ENCODE measurements at places on chromosomes 3 and 15. TPM values are rescaled to one million over a fixed set of nuclear protein-coding genes. Genes with fewer than 3 reads are reported as not detected.

- no peak for DNase-seq
These were observed 54.9 kb upstream of the SLC12A8 start for GRCh38 chr3:125267460-125267859.

DNA sequence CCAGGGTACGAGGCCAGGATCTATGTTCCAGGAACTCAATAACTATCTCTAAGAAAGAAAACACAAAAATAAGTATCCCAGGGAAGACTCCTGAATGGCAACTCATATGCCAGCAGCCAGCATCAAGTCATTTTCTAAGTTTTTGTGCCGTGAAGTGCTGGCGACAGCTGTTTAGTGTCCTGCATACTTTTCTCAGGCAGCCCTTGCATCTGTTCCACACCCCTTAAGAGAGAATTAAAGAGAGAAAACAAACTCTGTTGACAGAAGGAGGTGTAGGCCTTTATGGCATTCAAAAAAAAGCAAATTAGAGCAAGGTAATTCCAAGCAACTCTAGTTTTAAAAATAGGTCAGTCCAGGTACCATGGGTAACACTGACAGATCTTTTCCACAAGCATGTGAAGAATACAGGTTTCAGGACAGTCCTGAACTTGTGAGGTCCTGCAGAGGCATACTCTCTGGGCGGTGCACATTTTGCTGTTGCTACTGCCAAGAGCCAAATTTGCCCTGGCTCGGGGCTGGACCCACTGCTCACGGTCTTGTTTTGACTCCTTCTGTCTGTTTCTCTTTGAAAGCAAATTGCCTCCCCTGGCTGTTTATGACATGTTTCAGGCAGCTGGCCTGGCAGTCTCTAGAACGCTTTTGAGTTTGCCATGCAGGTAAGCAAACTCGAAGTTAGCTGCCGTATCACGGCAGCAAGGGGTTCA is 252.1 kb upstream of the ADAMTS9 start:
- peak; percentile 75 for DNase-seq

DNA sequence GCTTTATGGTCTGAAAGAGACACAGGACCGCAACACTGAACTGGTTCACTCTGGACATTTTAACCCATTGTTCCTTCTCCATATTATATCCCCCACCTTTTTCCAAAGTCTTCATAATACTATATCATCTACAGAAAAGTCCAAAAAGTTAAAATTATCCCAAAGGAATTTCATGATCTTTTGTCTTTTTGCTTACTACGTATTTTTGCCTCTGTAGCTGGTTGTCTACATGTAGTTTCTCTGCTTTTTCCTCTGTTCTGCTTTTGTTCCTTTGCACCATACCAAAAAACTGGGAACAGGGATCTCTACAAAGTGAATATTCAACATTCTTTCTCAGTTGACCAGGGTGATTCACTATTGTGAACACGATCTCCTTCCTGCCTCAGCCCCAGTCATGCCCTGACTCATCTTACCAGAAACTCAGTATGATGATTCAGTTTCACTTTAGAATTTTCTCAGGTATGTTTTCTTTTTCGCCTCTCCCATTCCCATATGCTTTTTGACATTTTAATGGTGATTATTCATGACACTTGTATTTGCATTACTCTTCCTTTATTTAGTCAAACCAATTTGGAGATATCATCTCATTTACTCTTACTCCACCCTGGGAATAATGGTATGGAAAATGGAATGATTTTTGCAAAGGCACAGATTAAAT is 14.5 kb downstream of the EMC4 start:
- DNase-seq, result no peak

The SEMA3B gene
- 32.0 TPM for total RNA-seq

- no peak for DNase-seq
These were observed 69.1 kb downstream of the LRRK1 start for GRCh38 chr15:100988297-100988696.
